ENCODE measurements at places on chromosomes 1 and 21. TPM values are rescaled to one million over a fixed set of nuclear protein-coding genes. Genes with fewer than 3 reads are reported as not detected.

ATP1A4 gene
- total RNA-seq: not detected

GRCh38 chr1:60273185-60273584, 199.6 kb upstream of the C1orf87 start:
- DNase-seq: no peak

OR2W3 gene
- total RNA-seq: 1.1 TPM

LAMC1 gene
- total RNA-seq: 966 TPM

DNA sequence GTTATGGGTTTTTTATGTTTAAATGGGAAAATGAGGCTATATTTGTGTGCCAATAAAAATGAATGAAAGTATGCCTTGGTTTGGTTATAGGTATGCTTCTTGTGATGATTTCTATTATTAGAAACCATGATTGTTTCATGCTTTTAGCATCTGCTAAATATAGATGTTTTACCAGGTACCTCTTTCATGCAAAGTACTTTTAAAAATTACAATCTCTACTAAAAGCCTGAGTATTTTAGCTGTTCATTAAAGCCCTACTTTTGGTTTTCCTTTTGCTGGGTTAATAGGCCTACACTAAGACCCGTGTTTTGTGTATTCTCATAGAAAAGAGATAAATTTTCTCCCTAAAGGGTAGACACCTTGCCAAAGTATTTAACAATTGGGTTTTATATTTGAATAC, 32.0 kb downstream of the MTF2 start:
- peak; percentile 21 for DNase-seq

DNA sequence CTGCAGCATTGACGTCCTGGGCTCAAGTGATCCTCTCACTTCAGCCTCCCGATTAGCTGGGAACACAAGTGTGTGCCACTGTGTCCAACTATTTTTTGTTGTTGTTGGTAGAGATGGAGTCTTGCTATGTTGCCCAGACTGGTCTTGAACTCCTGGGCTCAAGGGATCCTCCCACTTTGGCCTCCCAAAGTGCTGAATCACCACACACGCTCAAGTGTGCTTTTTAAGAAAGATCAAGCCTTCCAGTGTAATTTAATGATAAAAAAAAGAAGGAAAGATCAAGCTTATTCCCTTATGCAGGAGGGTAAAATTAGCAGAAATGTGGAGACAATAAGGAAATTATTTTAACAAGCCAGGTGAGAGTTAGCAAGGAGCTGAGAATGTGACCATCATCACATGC, 61.1 kb upstream of the SERBP1 start:
- DNase-seq: no peak

DNA sequence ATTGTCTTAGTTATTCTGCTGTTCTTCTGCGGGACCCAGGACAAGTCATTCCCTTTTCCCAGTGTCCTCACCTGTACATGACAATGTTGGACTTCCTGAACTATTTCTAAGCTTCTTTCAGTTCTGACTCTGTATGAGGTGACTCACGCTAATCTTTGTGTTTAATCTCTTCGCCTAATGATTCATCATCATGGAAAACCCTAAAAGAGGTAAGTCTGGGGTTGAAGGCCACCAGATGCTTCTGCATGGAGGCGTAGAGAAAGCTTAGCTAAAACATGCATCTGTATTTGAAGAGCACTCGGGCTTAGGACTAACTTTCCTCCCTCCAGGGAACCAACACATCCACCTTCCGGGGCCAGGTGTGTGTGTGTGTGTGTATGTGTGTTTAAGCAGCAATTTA, 7.4 kb downstream of the SPRR5 start:
- no peak for DNase-seq

- DNase-seq: no peak
These were observed 32.0 kb downstream of the TTC39A start for GRCh38 chr1:51298322-51298705.

- DNase-seq: peak; percentile 11
These were observed 48.8 kb upstream of the RAP1A start for GRCh38 chr1:111570781-111571181.

DNA sequence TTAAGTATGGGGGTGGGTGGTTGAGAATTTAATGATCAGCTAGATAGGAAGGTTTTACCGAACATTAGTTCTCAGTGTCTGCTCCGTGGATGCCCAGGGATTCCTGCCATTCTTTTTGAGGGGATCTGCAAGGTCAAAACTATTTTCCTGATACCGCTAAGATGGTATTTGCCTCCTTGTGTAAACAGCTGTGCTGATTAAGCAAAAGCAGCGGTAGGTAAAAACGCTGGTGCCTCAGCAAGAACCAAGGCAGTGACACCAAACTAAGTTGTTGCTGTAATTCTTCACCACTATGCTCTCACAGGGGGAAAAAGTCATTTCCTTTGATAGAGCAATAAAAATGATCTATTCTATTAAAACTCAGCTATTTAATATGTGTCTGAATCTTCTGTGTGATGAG, 229.0 kb downstream of the FMN2 start:
- DNase-seq: no peak

DNA sequence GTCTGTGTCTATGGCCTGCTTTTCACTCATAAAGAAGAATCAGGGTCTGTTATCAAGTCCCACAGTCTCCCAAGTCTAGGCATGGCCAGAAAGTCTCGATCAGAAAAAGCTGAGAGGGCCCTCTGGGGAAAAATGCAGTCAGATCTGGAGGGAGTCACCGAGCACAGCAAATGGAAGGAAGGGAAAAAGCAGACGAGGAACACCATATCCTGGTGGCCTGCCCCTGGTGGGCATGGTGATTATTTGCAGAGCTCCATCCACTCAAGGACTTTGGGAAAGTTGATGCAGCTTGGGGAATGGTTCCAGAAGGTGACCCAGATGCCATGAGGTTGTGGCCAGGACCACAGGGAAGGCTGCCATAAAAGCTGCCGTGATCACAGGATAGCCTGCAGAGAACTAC, 189.1 kb downstream of the CLIC6 start:
- no peak for DNase-seq

HSF2BP gene
- 1.8 TPM for total RNA-seq

- no peak for DNase-seq
These were observed 256.8 kb downstream of the DISC1 start for GRCh38 chr1:231883382-231883781.

HHAT gene
- 5.1 TPM for total RNA-seq

XCL2 gene
- total RNA-seq: not detected

RNF207 gene
- 42.7 TPM for total RNA-seq

DNA sequence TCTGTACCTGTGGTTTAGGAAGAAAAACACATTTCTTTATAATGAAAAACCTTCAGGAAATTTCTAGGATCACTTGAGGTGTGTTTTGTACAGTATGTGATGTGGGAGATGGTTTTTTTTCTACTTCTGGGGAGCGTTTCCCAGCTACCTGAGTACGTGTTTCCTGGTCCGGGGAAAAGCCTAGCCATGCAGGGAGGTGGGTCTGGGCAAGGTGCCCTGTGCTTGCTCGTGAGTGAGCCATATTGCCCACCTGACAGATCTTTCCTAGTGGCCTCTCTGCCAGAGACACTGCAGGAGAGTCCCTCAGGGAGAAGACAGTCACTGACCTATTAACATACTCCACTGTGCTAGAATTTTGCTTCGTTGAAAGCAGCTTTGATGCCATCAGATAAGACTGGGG, 41.3 kb downstream of the TRPM2 start:
- peak; percentile 69 for DNase-seq

DNA sequence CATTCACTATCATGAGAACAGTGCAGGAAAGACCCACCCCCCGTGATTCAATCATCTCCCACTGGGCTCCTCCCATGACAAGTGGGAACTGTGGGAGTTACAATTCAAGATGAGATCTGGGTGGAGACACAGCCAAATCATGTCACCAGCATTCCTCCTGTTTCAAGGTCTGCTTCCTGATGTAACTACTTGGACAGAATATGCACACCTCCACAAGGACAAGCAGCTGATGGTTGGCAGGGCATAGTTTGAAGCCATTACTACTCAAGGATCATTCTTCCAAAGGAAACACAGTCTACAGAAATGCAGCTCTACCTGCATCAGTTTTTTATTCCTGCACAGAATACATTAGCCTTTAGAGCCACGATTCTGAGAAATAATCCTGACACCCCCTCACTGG, 28.5 kb upstream of the RNF2 start:
- DNase-seq: no peak

FCRL1 gene
- not detected for total RNA-seq

DOCK7 gene
- total RNA-seq: 91.3 TPM

KCNN3 gene
- total RNA-seq: under 0.01 TPM

DNA sequence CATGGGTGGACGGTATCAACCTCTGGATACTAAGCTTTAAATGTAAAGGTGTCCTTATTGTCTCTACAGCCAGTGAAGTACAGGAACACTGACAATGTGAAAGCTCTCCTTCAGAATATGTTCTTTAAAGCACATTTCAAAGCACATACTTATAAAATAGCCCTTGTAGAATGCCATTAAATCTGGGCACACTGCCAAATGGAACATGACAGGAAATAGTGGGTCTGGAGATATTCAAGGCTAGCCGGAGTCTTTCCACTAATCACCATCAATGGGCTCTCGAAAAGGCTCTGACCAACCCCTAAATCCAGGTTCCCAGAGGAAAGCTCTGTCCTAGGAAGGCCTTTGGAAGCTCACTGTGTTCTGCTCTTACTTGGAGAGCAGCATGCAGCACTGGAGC, 46.6 kb downstream of the PLD5 start:
- DNase-seq: no peak

GRCh38 chr1:21574466-21575151, 65.4 kb downstream of the ALPL start:
- DNase-seq: peak; percentile 95

DNA sequence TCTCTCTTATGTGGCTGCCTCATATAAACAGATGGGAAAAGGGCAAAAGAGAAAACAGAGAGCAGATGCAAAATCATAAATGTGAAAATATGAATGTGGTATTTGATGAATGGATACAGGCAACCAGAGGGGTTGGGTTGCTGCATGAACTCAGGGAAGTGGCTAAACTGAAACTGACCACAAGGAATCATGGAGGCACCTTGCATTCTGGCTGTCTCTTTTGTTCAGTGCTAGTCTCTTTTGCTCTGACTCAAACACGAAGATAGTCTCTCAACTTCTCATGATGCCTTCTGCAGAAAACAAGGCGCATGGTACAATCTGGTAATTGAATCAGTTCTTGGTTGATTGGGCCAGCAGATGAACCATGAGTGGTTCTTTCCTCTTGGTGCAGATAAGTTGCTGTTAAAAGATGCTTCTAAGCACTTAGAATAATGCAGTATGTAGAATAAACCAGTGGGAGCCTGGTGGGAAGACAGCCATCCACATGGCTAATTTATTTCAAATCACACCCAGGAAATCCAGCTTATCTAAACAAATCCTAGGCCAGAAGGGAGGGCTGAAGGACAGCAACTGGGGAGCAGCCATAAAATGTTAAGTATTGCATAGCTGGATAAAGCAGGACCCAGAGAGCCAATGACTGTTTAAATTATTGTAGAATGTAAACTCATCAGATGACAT, 64.2 kb downstream of the HLX start:
- no peak for DNase-seq

INKA2 gene
- 3.6 TPM for total RNA-seq

PCBP3 gene
- total RNA-seq: 1.1 TPM

FOXO6 gene
- not detected for total RNA-seq

GRCh38 chr1:179021873-179022272, 3.8 kb upstream of the FAM20B start:
- peak; percentile 95 for DNase-seq

DNA sequence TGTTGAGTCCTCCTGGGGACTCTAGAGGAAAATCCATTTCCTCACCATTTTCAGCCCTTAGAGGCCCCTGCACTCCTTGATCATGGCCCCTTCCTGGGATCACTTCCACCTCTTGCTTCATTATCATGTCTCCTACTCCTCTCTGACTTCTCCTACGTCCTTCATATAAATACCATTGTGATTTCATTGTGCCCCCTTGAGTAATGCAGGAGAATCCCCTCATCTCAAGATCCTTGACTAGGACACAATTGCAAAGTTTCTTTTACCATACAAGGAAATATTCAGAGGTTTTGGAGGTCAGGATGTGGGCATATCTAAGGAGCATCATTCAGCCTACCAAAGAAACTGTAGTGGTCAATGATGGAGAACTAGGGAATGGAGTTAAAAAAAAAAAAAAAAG, 8.8 kb upstream of the GBP6 start:
- no peak for DNase-seq

- DNase-seq: no peak
These were observed 7.8 kb upstream of the CD58 start for GRCh38 chr1:116578581-116578980.

DNA sequence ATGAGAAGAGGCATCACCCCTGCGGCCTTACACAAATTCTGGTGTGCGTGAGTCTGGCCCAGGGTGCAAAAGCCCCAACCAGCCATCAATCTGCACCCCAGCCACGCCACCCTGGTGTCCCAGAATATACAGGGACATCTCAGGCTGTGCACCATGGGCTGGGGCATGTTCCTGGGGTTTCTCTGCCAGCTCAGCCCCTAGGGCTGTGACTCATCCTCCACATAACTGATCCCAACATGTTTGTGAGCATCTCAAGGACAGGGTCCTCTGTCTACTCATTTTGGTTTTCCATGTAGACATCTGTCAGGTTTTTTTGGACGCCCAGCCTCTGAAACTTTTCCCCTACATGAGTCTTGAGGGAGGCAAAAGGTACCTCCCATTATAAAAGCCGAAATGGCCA, 511 bp downstream of the ZNF683 start:
- DNase-seq: peak; percentile 76

DNA sequence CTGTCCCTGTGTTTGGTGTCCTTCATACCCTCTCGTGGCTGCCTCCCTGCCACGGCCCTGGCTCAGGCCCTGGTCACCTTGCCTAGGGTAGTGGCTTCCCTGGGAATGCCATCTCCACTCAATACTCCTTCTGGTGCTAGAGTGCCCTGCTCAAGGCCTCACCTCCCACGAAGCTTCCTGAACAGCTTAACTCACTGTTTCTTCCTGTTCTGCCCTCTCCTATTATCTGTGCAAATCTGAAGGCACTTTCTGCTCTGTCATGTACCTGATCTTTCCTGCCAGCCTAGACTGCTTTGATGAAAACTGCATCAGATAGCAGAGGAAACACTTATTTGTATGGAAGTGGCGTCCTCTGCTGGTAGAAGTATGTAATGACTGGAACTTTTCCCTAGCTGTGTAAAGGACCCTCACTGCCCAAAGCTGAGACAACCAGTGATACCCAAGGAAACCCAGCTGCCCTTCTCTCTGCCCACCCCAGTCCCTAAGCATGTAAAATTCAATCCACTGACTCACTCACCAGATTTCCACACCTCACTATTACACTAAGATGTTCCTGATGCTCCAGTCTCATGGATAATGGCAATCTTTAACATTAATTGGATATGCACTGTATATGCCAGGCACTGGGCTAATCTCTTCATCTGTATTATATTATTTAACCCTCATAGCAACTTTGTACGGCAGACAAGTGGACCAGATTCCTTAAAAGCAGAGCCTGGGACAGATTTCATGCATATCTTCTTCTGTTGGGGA, 36.2 kb upstream of the BTG2 start:
- DNase-seq: peak; percentile 87

- peak; percentile 92 for DNase-seq
These were observed 2.4 kb downstream of the CCN1 start for GRCh38 chr1:85582687-85583591.

FAM163A gene
- total RNA-seq: not detected

DNA sequence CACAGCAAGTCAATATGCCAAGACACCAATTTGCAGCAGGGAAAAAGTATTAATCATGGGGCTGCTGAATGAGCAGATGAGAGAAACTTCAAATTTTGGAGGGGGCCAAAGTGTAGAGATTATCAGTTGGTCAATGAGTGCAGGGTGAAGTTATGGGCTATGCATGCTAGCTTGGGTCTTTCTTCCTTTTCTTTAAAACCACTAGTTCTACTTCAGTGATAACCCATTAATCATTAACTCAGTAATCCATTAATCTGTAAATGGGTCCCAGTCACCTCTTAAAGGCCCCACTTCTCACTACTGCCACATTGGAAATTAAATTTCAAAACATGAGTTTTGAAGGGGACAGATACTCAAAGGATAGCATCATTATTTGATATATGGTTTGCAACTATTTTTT, 688.6 kb upstream of the ADGRL4 start:
- no peak for DNase-seq

Data from osteoblast (primary cell).